ENCODE measurements at places on chromosomes 1 and 21. TPM values are rescaled to one million over a fixed set of nuclear protein-coding genes. Genes with fewer than 3 reads are reported as not detected.

The APOBEC4 gene
- total RNA-seq: not detected

The GJA4 gene
- 2.7 TPM for total RNA-seq

DNA sequence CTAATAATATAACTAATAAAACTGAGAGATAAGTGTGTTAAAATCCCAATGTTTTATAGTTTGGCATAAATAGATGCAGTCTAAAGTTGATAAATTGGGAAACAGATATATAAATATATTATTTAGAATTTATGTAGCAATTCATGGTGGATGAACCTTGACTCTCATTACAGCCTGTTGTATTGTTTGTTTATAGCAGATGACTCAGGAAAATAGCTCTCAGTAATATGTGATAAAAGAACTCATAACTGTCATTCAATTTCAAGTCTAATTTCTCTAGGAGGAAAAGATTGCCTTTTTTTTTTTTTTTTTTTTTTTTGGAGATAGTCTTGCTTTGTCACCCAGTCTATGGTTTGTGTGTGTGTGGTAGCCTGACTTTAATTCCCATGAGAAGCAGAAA lies 603.2 kb upstream of the PKN2 start:
- no peak for DNase-seq

GRCh38 chr21:33899199-33899598 lies 16.4 kb downstream of the ATP5PO start:
- no peak for DNase-seq

The TIAM1 gene
- total RNA-seq: 30.7 TPM

GRCh38 chr1:176193023-176193422 lies 14.1 kb downstream of the COP1 start:
- no peak for DNase-seq

The PDXK gene
- 116 TPM for total RNA-seq

The ADAMTS1 gene
- 19.6 TPM for total RNA-seq

DNA sequence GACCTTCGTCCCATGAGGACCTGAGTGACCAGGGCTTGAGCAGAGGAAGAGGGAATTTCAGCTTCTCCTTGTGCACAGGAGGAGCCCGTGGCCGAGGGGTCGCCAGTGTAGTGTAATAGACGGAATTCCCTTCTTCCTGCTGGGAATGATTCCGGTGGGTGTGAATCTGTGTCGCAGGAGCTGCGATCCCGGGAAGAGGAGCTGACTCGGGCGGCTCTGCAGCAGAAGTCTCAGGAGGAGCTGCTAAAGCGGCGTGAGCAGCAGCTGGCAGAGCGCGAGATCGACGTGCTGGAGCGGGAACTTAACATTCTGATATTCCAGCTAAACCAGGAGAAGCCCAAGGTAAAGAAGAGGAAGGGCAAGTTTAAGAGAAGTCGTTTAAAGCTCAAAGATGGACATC lies 34.4 kb downstream of the MAP3K21 start:
- no peak for DNase-seq

GRCh38 chr1:30907481-30908315 lies 860 bp downstream of the SDC3 start:
- no peak for DNase-seq

The RHOU gene
- 3.5 TPM for total RNA-seq

- DNase-seq: peak; percentile 77
Measured at GRCh38 chr1:151992303-151993083, 1.2 kb downstream of the S100A10 start.

The HAO2 gene
- not detected for total RNA-seq

DNA sequence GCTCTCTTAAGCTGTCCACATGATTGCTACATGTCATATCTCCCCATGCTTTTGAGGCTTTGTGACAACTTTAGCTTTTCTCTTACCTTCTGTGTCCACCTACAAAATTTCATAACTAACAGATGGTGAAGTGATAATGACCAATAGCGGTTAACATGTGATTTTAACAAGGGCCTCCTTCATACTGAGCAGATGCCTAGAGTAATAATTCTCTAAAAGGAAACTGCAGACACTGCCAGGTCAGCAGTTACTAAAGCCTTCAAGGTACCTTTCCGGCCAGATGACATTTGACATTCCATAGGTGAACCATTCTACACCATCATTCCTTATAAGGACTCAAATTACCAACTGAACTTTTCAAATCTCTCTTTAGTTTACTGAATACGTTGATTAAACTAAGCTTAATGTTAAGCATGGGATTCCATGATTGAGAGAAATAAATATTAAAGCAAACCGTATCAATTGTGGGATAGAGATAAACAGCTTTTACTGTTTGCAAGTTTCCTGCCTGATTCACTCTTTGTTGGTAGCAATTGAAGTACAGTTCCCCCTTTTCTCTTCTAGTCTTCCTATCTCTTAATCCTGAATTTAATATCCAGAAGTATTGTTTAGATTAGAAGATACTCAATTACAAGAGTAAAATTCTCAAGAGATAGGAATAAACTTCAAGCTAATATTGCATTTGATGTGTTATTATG lies 205.1 kb downstream of the PLA2G4A start:
- no peak for DNase-seq

The ALG6 gene
- 26.8 TPM for total RNA-seq

DNA sequence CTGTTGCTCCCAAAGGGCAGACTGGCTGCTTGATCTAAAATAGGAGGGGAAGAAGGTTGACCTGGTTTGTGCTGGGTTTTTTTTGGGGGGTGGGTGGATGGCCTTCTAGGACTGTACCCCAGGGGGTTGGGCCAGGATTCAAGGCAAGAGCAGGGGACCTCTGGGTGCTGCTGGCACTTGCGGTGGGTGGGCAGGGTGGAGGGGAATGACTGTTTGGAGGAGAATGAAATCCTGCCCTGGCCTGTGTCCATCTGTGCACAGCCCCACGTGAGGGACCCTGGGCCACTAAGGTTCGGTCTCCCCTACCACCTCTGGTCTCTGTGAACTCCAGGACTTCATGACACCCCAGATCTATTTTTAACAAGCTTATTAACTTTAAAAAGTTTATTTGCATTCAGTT lies 414.2 kb downstream of the PTPRU start:
- no peak for DNase-seq

Data from H1 (cell line).